Effector CD8-positive, alpha-beta T cell (primary cell): ENCODE measurements at places on chromosomes 4 and X.

- no peak for DNase-seq
These were observed 77.3 kb upstream of the FGF13 start for GRCh38 chrX:138788771-138789170.

GRCh38 chr4:59120287-59120814, 2010.2 kb upstream of the IGFBP7 start:
- DNase-seq: no peak

- no peak for DNase-seq
These were observed 34.9 kb downstream of the MMRN1 start for GRCh38 chr4:89929425-89930159.

- DNase-seq: no peak
These were observed 5.2 kb upstream of the PITX2 start for GRCh38 chr4:110627977-110628662.

DNA sequence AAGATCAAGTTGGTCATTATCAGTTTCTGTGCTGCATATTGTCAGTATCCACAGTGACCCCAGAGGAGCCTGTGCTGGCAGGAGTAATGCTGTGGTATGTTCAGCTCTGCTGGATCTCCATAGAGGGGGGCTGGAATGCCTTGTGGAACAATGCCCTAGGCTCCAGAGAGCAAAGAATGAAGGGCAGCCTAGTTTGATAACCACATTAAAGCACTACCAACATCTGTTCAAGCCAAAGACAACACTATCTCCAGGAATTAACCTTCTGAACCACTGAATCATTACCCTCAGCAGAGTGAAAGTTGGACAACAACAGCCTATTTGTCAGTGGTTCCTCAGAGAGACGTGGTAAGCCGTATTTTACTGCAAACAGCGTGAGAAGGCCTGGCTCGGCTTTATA, 192.3 kb upstream of the CXorf66 start:
- no peak for DNase-seq

DNA sequence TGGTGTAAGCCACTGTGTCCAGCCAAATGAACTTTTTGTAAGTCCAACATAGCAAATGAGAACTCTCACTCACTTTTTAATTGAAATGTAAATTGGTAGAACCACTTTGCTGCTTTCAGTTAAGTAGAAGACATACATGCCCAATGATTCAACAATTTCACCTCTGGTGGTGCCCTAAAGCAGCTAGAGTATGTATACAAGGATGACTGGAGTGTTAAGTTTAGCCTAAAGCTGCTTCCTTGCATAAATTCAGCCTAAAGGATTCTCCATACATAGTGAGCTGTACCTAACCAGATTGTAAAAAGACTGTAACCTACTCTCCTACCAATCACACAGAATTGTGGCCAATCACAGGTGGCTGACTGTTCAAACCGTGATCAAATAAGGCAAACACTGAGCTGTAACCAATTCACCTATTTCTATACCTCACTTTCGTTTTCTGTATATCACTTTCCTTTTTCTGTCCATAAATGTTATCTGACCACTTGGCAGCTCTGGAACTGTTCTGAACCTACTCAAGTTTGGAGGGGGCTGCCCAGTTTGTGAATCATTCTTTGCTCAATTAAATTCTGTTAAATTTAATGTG, 39.9 kb downstream of the PDS5A start:
- DNase-seq: no peak

GRCh38 chr4:133598779-133599178, 449.7 kb downstream of the PCDH10 start:
- no peak for DNase-seq

DNA sequence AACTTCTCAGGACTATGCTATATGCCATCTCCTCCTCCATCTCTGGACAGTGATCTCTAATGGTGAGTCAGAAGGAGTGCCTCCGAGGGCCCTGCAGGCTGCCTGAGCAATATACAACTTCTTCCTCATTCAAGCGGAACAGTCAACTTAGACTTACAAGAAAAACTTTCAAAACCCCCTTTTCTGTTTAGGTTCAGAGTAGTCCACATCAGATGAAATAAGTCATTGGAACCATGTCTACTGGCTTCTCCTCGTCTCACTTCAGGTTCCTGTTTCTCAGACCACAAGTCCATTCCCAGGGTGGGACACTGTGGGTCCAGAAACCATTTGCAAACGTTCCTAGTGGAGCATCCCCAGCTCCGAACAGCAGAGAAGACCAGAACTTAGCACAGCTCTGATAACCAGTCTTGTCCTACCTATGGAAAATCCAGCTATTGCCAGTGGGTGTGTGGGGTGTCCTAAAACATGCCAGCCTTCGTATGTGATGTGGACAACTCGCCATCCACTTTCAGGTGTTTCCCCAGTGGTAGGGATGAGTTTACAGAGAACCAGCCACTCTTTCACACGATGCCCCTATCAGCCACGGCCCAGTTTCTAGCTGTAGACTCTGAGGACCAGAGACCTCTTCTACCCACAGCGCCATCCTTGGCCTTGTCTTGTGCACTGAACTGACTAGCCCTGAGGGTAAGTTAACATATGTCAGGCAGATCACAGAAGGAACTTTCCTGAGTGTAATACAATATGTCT, 32.7 kb upstream of the NKRF start:
- DNase-seq: no peak

DNA sequence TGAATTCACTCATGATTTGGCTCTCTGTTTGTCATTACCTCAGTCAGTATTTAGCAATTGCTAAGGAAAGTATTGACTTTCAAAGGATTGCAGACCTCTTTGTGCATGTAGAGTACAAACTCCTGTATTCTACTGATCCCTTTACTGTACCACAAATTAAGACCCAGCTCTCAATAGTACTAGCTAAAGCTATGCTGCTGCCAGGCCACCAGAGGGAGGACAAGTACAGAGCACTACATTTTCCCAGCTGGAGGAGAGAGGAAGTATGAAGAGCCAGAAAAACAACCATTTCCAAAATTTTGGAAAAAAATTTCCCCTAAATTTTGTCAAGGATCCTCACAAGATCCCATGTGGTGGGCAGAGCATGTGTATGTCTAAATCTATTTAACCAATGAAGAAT, 175.0 kb upstream of the MTMR8 start:
- DNase-seq: no peak

DNA sequence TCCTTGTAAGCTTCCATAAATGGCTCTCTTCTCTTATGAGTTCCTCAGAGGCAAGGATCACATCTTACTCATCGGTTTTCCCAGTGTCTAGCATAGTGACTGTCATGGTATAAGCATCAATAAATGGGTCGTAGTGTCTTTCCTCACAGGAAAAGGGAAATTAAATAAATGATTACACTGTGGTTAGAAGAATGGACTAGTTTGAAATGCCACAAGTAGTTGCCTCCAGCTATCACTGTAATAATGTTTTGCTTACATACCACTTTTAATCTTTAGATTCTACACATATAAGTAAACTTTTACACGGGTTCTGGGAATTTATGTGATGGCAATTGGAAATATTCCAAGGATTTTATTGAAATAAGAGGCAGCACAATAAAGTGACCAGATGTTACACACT, 152.8 kb upstream of the CXorf51A start:
- DNase-seq: no peak

- DNase-seq: no peak
These were observed 230.3 kb downstream of the MAPK10 start for GRCh38 chr4:86129546-86129945.

- DNase-seq: no peak
These were observed 134.7 kb downstream of the PDE5A start for GRCh38 chr4:119493886-119494285.

- no peak for DNase-seq
These were observed 101.9 kb downstream of the SORCS2 start for GRCh38 chr4:7294176-7294756.

DNA sequence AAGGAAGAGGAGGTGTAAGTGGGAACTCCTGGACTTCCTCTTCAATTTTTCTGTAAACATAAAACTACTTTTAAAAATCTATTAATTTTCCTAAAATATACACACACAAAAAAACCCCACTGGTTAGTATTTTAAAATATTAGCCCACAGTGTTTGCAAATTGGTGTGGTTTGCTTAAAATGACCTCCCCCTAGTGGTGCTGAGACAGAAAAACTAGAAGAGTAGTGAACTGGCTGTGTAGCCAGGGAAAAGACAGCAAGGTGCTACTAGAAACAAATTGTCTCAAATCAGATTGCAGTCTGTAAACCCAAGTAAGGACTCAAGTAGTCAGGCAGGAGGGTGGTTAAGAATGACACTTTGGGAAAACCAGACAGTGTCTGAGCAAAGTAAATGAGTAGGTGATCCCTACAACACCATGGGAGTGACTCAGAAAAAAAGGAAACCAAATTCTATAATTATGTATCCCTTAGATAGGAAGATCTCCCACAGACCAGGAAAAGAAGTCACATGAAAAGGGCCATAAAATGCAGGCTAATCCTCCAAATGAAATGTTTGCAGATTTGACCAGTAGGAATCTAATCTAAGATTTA, 26.0 kb downstream of the AMTN start:
- DNase-seq: no peak

DNA sequence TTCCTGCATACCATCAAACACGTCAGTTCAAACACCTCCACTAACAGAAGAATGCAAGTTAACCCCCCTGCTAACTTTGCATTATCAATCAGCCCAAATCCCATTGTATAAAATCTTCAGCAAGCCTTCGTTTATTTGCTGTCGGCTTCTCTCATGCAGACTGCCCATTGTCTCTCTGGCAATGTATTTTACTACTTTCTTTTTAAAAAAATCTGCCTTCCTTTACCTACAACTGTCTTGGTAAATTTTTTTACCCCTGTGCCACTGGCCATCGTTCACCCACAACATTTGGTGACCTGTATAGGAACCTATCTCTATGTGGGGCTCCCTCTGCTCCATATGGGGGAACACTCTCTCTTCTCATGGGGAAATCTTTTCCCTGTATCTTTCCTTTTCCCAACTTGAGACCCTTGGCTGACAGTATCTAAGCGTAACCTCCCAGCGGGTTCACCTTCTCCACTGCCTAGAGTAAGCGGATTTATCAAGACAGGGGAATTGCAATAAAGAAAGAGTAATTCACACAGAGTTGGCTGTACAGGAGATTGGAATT, 244.6 kb downstream of the CPXCR1 start:
- no peak for DNase-seq

DNA sequence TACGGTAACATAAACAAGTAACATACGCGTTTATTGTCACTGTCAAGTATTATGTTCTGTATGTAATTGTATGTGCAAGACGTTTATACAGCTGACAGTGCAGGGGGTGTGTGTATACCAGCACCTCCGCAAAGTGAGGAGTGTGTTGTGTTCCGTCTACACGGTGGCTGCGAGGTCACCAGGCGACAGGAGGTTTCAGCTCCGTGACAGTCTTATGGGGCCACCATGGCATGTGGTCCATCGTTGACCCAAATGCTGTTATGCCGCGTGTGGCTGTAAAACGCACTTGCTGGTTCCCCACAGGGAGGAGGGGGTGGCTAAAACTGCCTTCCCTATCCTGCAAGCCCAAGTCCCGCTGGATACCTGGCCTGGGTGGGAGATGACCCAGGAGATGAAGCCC, 25.0 kb downstream of the NSG1 start:
- DNase-seq: no peak

DNA sequence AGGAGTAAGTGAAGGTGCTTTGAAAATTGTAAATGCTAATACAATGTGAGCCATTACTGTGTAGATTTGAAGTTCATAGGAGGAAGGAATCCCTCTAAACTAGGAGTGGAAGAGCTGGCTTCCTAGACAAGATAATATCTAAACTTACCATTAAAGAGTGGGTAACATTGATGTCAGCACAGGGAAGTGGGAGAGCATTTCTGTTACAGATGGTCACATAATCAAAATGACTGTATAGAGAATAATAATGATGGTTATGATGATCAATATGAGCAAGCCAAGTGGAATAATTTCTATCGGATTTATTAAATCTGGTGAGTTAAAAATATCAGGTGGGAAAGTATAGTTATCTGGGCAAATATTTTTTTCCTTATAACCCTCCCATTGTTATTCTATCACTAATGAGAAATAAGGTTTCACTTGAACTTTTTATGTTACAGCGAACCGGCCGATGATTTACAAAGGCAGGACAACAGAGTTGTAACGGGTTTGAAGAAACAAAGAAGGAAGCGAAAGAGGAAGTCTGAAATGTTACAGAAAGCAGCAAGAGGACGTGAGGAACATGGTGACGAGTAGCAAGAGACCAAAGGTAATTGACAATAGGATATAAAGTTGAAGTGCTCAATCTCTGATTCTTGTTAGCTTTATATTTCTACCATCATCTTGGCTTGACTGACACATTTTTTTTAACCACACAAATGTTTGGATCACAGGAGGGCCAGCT, 43.5 kb downstream of the FMR1NB start:
- DNase-seq: no peak

DNA sequence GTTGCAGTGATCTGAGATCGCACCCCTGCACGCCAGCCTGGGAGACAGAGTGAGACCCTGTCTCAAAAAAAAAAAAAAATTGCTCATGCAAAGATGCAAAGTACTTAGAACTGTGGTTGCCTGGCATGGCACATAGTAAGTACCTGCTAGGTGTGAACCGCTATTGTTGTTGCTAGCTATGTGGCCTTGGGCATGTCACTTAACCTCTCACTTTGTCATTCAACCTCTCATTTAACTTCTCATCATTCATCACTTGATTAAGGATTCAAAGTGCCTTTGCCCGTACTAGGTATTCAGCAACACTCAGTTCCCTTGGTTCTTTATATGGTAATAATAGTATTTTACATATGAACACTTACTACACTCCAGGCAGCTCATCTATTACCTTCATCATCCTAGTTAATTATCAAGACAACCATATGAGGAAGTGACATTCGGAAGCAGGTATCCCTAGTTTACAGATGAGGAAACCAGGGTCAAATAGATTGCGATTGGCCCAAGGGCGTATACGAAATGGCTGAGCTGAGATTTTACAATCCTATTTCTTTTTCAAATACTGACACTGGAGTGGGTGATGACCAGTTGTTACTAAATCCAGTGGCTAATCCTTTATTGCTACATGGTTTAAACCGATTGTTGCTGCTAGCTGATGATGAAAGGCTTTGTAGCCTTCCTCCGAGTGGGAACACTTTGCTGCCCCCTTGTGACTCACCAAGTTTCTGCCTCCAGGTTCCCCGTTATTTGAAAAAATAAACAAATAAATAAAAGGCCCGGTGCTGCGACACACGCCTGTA, 28.8 kb upstream of the SOWAHD start:
- DNase-seq: peak; percentile 38

DNA sequence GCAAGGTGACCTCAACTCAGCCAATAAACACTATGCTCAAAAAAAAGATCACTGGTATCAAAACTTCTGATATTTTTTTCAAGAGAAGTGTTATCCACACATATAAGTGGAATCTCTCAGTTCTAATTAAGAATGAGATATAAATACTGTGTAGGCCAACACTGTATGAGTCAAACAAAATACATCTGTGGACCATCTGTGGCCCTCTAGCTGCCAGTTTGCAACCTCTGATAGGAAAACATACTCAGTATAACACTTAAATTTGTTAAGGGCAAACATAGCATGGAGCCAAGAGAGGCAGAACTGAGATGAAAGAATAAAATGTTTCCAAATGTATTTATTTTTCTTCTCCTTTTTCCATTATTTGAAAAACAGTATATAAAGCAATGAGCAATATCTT, 377.3 kb downstream of the ARAP2 start:
- DNase-seq: no peak

DNA sequence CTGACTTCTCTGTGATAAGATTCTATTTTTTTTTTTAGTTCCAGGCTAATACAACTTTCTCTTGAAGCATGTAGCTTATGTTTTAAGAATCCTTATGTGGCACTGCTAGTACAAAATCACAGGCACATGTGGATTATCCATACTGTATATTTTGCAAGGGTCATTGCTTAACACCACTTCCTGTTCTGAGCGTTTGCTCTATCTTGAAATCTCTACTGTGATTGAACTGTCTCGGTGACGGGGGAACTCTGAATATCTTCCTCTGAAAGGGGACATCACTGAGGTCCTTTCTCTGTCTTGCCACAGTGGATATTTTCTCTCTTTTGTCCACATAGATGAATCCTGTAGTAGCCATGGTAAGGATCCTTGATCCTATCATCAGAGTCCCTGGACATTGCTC, 2.1 kb upstream of the WFS1 start:
- DNase-seq: no peak
